ENCODE measurements at places on chromosomes 3 and 15.

GRCh38 chr15:44659056-44659455 is 4.4 kb downstream of the SPG11 start:
- DNase-seq: no peak

- peak; percentile 53 for DNase-seq
These were observed 73.6 kb downstream of the TM4SF4 start for GRCh38 chr3:149547954-149548668.

GRCh38 chr3:112643621-112644240 is 2.8 kb upstream of the CCDC80 start:
- no peak for DNase-seq

DNA sequence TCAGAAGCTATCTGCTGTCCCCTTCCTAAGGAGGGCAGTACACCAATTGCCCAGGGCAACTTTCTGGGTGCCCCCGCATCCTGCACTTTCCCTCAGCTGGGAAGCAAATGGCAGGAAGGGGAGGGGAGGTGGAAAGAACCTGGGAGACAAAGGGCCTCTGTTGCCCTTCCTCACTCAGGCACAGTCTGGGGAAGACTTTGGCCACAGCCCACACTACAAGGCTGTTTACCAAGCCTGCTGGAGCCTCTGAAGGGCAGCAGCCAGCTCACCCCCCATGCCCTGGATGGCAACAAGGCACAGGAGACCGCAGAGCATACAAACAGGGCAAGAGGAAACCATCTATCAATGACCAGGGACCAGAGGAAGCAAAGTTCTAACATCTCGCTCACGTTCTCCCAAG is 42.4 kb downstream of the ARRDC4 start:
- DNase-seq: no peak

DNA sequence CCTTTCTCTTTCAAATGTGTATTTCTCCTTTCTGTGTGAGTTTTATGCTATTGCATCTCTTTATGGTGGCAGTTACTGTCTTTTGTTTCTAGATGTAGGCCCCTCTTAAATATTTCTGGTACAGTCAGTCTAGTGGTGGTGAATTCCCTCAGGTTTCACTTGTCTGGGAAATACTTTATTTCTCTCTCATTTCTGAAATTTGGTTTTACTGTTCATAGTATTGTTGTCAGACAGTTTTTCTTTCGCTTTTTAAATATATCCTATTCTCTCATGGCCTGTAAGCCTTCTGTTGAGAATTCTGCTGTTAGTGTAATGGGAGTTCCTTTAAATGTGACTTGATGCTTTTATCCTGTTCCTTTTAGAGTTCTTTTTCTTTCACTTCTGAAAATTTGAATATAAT is 874.0 kb downstream of the PLOD2 start:
- DNase-seq: no peak

GRCh38 chr15:68228143-68228970 is 1.2 kb downstream of the CLN6 start:
- DNase-seq: no peak

DNA sequence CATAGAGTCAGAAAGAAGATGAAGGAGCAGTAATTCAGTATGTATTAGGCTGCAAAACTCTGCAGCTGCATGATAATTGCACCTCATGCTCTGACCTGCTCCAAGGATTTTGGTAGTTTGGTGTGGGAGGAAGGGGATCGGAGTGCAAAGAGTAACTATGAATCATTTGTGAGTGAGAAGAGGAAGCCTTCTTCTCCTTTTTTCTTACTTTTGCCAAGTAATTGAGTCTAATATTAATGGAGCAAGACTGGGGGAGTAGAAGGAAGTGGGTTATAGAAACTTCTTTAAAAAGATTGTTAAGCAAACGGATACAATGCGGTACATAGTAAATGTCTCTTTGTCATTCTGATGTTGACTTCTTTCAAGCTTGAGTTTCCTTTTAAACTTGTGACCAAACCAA is 276.5 kb downstream of the EDEM1 start:
- no peak for DNase-seq
